ENCODE measurements at places on chromosomes 5 and 9. TPM values are rescaled to one million over a fixed set of nuclear protein-coding genes. Genes with fewer than 3 reads are reported as not detected.

DNA sequence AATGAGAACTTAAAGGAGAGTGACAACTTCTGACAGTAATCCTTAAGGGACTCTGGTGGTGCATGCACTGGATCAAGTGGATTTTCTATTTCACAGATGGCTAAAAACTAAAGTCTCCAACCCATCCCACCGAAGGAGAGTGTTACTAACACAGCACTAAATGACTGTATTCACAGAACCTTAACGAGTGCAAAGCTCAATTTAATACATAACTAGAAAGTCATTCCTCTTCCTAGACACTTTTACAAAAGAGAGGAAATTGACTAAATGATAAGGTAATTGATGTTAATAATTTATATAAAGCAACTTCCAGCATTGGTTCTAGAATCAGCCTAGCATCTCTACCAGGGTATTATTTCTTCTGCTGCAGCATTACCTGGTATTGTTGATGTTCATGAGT, 189.8 kb downstream of the ADAMTS12 start:
- DNase-seq: no peak

- DNase-seq: peak; percentile 75
Measured at GRCh38 chr5:177300236-177300880, 3.2 kb downstream of the RAB24 start.

GRCh38 chr9:75149841-75150241, 61.5 kb downstream of the OSTF1 start:
- no peak for DNase-seq

- DNase-seq: no peak
Measured at GRCh38 chr5:159005062-159005461, 94.7 kb downstream of the EBF1 start.

DNA sequence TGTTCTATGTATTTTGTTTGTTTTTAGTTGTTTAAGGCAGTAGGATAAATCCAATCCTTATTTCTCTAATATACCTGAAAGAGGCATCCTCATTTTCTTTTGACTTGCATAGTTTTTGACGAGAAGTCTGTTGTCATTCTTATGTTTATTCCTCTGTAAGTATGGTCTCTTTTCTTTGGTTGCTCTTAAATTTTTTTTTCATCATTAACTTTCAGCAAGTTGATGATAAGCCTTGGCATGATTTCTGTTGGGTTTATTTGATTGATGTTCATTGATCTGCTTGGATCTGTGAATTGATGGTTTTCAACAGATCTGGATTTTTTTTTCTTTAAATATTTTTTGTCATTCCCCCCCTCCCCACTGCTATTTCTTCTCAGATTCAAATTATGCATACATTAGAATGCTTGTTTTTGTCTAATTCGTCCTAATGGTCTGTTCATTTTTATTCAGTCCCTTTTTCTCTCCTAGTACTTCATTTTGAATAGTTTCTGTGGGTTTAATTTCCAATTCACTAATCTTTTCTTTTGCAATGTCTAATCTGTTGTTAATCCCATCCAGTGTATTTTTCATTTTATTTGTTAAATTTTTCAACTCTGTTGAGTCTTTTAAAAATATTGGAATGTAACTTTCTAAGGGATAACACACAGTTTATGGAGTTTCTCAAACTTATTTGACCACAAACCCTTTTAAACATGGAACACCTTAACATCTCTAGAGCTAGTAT, 495.9 kb downstream of the CSNK1G3 start:
- no peak for DNase-seq

DNA sequence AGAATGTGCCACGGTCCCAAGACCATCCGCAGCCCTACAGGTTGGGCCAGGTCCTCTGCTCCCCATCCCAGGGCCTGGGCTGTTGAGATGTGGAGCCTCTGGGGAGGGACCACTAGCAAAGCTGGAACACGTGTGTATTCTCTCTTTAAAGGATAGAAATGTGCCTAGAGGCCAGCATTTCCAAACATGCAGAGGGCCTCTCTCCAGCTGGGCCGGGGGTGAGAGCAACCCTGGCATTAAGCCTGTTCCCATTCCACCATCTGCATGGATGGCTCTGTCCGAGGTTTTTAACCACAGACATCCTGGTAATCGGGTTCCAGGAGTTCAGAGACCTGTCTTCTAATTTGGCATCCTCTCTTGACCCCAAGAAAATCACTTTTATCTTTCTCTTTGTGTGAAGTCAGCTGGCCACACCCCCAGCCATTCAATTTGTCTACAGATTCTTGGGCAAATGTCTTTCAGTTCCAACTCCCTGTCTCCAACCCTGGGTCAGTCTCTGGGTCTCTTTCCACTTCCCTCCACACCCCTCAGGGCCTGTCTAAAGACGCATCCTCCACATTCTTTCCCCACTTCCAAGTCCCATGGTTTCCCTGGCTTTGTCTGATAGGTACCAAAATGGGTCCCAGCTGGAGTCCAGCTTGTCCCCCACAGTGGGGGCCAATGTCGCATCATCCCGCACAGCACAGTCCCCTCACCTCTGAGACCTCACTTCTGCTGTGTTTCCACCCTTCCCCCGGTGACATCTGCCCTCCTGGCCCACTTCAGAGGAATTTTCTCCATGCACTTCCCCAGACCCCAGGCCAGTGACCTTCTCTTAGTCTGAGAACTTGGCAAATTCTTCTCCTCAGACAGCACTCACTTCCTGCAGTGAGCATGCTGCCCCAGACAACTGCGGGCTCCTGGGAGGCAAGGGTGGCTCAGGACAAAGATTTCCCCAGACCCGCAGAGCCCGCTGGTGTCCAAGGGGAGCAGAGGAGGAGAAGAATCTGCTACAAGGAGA, 56.8 kb downstream of the PTPDC1 start:
- peak; percentile 97 for DNase-seq

Gene GAPVD1
- total RNA-seq: 22.2 TPM

Gene PCDHA6
- 0.12 TPM for total RNA-seq

Gene CA9
- total RNA-seq: 82.4 TPM

Gene GAPT
- total RNA-seq: not detected

Gene SLC34A3
- not detected for total RNA-seq
